Hematopoietic multipotent progenitor cell treated with erythropoietin and hydrocortisone succinate and interleukin-3 and kit ligand, for 6 days (in vitro differentiated cells): ENCODE measurements at places on chromosomes 16 and 17.
A peak's percentile ranks its signal among the peaks of the same experiment; 100 is the strongest.

DNA sequence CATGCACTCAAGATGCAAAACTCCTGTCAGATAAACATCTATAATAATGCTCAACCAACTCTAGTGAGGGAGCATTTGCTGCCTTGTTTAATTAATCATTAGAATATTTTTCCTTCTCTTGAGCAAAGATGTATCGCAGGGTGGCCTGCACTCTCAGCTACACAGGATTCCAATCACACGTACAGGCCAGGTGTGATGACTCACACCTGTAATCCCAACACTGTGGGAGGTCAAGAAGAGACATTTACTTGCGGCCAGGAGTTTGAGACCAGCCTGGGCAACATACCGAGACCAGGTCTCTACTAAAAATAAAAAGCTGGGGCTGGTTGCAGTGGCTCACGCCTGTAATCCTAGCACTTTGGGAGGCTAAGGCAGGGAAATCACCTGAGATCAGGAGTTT, 49.1 kb downstream of the ARHGAP17 start:
- DNase-seq: no peak

DNA sequence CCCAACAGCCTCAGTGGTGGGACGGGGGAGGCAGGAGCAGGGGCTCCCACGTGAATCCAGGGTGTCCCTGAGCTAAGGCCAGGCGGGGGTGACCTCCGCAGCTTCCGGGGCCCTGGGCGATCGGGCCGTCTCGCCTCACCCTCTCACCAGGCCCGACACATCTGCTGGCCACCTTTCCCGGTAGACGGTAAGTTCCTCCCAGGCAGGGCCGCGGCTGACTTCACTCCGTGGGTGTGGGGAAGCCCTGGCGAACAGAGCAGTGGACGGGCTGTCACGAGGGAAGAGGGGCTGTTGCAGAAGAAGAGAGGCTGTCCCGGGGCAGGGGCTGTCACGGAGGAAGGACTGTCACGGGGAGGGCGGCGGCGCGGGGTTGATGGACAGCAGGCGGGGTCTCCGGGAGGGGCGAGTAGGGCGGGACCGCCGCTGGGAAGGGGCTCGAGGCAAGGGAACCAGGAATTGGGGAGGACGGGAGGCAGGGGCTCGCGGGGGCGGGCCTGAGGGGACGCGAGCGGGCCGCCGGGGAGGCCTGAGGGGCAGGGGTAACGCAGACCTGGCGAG, 498 bp downstream of the PKMYT1 start:
- DNase-seq: peak; percentile 60

DNA sequence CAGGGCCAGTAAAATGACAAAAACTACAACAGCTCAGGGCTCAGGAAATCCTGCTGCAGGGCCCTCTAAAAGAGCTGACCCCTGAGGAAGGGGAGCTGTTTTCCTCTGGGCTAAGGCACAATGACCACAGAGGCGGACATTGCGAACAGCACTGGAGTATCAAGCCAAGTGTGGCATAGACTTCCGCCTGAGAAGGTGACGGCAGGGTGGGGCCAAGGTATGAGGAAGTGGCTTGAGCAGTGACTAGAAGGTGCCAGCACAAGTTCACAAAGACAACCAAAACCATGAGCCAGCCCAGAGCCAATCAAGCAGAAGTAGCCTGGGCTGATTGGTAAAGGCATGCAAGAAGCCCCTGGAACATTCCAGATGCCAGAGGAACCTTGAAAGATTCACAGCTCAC, 13.9 kb downstream of the ERN2 start:
- DNase-seq: no peak

- DNase-seq: no peak
Measured at GRCh38 chr17:39962642-39963220, at the start of gene GSDMA. Gene GSDMA, plus strand, starts transcription at chr17:39963004. Its CDS starts 2,684 bp downstream, at chr17:39965688.
